ENCODE measurements at places on chromosomes 16 and 17.

DNA sequence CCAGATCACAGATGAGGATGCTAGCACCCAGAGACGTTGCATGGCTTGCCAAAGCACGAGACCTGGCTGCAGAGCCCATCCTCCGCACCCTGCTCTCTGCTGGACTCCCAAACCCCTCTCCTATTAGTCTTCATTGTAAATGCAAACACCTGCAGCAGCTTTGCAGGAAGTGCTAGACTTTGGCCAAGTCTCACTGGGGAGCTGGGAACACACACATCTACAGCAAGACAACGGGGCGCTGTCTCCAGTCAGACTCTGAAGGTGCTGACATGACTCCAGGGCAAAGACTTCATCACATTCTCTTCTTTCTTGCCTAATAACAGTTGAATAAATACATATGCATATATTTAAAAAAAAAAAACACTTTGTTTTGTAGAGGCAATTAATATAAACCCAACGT lies 43.8 kb downstream of the CYTH1 start:
- DNase-seq, result no peak

GRCh38 chr17:66941249-66941648 lies 23.3 kb upstream of the CACNG4 start:
- no peak for DNase-seq

- no peak for DNase-seq
Observed at GRCh38 chr16:78930561-78930960, 670.0 kb downstream of the MAF start.

DNA sequence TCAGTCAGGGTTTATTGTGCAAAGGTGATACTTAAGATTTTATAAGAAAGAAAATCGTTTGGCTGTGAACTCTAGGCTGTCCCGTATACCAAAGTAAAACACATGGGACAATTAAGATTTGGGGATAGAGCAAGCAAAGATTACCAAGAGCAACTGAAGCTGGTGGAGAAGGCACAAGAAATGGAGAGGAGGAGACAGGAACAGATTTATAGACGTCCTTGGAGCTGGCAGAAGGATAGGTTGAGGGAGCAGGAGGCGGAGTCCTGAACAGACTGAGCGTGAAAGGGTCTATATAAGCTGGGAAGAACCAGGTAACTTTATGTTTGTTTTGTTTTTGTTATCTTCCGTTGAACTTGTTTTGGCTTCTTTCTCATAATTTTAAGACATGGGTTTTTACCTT lies 3.8 kb downstream of the TNRC6C start:
- no peak for DNase-seq

GRCh38 chr16:13864689-13865088 lies 55.3 kb upstream of the ERCC4 start:
- DNase-seq, result no peak

- peak; percentile 88 for DNase-seq
Observed at GRCh38 chr16:24516900-24517669, 22.3 kb upstream of the RBBP6 start.

- DNase-seq, result no peak
Observed at GRCh38 chr16:30473231-30474073, 910 bp downstream of the ITGAL start.

DNA sequence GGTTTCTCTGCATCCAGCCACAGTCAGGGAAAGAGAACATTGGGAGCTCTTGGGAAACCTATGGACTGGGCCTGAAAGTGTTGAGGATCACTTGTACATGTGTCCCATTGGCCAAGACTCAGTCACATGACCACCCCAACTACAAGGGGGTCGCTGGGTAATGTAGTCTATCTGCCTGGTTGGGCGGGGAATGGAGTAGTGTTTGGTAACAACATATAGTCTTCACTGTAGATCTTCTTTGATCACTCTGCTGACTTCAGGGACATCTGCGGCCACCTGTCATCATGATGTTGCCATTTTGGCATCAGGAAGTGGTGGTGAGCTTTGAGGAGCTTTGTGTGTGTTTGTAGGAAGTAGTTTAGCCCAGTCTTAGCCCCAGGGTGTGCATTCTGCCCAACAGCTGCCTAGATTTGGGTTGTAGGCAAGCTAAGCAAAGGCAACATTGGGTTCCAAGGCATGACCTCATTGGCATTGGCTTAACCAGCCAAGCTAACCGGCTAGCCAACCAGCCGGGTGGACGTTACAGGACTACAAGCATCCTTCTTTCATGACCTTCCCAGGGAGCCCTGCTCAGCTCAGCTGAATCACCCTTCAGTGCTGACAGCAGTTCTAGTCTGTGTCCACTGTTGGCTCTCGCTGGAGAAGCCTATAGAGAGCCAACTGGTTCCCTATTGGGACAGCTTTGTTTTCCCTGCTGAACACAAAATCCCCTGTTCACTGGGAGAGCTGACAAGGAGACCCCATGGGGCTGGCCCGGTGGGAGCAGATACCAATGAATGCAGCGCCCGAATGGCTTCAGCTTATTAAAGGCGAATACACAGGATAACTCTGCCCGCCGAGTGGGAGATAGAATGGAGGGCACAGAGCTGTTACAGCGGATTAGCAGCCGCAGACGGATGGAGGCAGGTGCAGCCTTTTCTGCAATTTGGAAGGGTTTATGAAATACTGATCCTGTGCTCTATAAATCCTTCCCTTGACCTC lies 178.6 kb downstream of the NTN1 start:
- no peak for DNase-seq

GRCh38 chr16:79721270-79721669 lies 120.7 kb upstream of the MAF start:
- no peak for DNase-seq

DNA sequence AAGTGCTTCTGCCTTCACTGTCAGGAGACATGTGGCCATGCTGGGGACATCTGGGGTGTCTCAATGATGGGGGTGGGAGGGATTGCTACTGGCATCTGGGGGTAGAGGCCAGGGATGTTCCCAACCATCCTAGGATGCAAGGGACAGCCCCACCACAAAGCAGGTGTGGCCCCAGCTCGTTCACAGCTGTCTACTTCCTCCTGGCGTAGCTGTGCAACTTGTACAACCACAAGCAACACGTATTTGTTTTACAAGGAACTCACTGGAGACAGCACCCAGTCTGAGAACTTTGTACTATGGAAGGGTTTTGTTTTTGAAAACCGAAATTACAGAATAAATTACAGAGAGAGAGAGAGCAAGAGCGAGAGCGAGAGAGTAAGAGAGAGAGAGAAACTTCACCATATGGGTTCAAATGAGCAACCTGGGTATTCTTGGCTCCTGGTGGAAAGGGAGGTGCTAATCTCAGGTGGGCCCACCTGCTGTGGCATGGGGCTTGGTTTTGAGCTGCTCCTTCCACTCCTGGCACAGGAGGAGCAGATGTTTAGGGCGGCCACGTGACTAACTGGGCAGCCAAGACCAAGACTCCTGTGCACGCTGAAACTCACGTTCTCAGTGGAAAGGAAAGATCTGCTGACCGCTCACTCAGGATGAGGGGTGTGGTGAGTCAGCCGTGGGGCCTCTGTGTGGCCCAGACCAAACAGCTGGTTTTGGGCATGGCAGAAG lies 17.5 kb upstream of the TNFRSF13B start:
- no peak for DNase-seq

- no peak for DNase-seq
Observed at GRCh38 chr17:82689077-82689476, 9.4 kb downstream of the RAB40B start.

DNA sequence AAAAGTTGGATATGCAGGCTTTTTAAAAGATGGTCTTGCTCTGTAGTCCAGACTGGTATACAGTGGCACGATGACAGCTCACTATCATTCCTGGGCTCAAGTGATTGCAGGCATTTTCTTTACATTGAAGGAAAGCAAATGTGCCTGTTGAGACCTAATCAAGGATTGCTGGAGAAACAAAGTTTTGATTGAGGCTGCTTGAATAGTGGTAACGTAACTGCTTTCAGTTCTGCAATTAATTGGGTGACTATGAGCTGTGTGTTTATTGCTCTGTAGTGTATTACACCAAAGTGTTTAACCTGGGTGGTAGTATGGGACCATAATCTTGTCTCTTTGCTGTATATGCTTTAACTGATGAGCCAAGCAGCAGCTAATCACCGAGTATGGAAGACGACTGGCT lies 2.3 kb downstream of the UBB start:
- DNase-seq, result no peak

- no peak for DNase-seq
Observed at GRCh38 chr16:86919578-86920305, 341.4 kb downstream of the FOXL1 start.

DNA sequence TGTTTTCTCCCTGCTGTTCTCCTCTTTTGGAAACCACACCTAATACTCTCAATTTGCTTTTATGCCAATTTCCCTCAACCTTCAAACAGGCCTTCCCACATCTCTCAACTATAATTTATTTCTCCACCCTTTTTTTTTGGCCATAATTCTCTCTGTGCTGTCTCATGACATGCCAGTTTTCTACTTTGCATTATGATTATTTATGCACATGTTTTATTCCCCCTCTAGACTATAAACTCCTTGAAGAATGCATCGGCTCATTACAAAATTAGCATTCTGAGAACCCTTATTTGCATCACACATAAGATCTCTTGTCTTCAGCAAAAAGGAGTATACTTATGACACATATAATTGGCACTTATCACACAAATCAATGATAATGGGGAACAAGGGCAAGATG lies 10.9 kb upstream of the LYRM9 start:
- DNase-seq, result no peak

- DNase-seq, result no peak
Observed at GRCh38 chr16:58448890-58449289, 51.1 kb upstream of the NDRG4 start.

All from iris pigment epithelial cell (primary cell).